ENCODE measurements at places on chromosomes 3 and 15.

DNA sequence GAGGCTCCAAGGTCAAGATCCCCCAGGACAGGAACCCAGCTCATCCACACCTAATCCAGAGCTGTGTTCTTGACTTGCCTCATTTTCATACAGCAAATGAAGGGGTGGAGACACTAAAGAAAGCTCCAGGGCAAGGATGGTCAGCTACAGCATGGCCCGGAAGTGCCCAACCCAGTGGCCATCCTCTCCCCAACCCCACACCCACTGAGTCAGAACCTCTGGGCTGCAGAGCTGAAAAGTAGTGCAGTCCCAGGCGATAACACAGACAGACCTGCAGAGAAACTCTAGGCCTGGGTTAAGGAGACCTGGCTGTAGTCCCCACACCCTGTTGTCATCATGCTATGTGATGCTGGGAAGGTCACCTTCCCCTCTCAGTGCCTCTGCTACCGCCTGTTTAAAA lies 85.3 kb downstream of the SEMA5B start:
- DNase-seq: no peak

DNA sequence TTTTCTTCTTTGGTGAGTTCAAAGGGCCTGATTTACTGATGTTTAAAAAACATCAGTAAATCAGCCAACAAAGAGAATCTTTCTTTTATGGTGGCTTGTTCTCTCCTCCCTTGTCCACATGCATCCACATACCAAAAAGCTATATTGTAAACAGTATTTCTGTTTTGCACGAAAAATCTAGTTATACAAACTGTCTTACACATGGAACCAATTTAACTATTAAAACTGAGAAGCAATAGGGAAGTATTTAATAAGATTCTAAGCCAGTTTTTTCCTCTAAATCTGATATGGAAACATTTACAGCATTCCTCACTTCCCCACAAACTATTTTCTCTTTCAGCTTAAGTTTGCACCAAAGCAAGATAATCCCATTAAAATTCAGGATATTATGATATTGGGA lies 110.8 kb upstream of the ICE2 start:
- no peak for DNase-seq

DNA sequence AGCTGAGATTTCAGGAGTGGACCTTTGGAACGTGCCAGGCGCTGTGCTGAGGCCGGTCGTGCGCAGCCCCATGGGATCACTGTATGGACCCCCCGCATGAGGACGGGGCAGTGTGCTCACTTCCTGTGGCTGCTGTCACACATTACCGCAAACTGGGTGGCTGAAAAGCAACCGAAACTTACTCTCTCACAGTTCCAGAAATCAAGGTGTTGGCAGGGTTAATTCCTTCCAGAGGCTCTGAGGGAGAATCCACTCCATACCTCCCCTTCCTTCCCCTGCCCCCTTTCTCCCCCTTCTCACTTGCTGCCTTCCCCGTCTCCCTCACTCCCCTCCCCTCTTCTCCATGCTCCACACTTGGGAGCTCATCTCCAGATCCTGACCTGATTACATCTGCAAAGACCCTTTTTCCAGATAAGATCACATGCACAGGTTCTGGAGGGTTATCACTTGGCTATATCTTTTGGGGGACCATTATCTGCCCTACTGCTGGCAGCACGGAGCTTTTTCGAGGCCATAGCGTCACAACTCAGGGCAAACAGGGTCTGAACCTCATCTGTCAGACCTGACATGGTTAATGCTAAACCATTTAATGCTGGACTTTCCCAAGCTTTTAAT lies 41.2 kb downstream of the KLF13 start:
- DNase-seq: peak; percentile 31

DNA sequence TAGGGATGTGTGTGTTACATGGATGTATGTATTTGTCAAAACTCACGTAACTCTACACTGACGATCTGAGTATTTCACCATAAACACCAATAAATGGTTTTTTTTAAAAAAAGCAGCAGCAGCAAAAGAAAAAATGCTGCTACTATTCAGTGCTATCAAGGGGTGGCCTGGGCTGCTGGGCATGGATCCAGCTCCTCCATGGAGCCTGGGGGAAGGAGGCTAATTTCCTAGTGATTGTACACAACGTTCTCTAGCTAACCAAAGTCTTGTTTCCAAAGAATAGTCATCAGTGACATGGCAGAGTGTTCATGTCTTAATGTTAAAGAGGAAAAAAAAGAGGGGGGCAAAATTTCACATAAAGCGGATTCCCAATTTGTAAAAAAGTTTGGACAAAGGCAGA lies 29.0 kb downstream of the POMGNT2 start:
- DNase-seq: no peak

GRCh38 chr3:38141173-38141951 lies 2.9 kb downstream of the MYD88 start:
- no peak for DNase-seq

DNA sequence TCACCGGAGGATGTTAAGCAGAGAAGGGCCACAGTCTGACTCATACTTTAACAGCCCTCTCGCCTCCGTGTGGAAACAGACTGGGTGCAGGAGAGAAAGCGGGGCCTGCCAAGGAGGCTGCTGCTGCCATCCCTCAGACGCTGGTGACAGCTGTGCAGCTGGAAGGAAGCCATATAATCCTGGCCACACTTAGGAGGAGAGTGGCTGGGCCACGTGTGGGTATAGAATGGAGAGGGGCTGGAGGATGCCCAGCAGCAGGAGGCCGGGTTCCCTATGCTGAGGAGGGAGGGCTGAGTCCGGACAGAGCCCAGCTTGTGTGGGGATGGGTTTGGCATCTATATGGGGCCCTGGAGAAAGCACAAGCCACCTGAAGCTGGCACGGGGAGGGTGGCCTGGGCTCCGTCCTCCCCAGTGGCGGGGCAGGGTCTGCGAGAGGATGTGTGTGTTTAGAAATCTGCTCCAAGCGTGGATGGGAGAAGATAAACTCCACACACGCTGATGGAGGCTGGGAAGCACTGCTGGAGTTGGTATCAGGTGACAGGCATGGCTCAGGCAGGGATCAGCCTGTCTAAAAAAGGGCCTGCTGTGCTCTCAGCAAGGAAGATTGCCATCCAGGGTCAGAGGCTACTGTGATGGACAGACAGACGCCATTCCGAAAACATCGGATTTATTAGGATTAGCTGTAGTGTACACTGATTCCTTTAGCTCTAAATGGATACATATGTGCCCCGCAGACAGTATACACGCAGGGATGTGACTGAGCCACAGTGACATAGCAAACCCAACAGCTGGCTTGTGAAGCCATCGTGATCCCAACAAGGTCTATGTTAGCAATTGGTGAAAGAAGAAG lies 15.9 kb downstream of the ABTB1 start:
- no peak for DNase-seq

DNA sequence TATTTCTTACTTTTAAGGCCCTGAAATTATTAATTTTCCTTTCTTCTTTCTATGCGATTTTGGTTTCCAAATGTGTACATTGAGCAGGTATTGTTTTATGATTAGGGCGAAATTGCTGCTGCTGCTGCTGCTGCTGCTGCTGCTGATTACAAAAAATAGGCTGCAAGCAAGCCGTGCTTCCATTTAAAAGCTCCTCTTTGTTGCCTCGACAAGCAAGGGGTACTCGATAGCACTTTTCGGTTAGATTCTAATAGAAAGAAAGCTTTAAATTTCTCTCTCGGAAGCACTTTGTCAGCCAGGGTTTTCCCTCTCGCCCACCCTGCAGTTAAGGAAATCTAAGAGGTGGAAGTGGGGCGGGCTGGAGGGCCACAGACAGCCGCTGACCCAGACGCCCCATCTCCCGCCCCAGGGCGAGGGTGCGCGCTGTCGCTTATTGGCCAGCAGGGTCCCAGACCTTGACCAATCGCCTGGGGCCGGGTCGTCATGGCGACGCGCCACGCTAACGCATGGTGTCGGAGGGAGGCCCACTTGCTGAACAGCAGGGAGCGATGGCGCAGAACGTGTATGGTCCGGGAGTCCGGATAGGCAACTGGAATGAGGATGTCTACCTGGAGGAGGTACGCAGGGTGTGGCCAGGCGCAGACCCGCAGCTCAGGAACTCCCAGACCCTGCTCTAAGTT lies at the start of gene CFAP161:
CFAP161 (plus strand) TSS at position 489 of the 680 bp plus-strand sequence; CDS start at position 549, 60 bp downstream.
- DNase-seq: peak; percentile 43

DNA sequence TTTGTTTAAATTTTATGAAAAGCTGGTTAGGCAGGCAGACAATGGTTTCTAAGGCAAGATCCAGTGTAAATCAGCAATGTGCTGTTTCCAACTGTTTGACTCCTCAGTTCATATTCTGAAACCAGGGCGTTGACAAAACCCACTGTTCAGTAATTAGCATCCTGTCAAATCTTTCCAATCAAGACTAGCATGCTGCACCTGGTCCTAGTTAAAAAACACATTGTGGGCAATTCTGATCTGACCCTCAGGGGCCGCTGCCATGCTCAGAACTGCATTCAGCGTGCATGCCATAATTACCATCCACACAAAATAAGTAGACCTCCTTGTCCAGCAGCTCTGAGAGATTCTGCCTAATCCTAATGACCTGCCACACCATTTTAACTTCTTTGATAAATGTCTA lies 20.9 kb upstream of the RBP1 start:
- DNase-seq: no peak

GRCh38 chr15:36814105-36814504 lies 234.7 kb downstream of the CDIN1 start:
- DNase-seq: peak; percentile 46

DNA sequence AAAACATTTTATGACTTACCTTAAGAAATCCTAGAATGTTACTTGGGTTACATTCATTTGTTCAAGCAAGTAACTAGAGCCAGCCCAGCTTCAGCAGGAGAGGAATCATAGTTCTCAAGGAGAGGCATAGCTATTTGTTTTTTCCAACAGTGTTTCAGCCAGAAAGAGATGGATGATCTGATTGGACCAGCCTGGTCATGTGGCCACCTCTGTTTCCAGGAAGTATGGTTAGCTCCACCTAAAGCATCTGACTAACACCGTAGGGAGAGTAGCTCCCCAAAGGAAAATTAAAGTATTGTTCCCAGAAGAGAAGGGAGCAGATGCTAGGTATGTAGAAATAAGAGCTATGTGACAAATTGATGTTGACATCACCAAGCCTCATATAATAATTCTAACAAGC lies 417.1 kb downstream of the TAFA4 start:
- DNase-seq: no peak

- DNase-seq: no peak
Observed at GRCh38 chr15:69677403-69677802, 224.8 kb downstream of the RPLP1 start.

GRCh38 chr15:78104119-78104479 lies 11.7 kb downstream of the SH2D7 start:
- DNase-seq: no peak

DNA sequence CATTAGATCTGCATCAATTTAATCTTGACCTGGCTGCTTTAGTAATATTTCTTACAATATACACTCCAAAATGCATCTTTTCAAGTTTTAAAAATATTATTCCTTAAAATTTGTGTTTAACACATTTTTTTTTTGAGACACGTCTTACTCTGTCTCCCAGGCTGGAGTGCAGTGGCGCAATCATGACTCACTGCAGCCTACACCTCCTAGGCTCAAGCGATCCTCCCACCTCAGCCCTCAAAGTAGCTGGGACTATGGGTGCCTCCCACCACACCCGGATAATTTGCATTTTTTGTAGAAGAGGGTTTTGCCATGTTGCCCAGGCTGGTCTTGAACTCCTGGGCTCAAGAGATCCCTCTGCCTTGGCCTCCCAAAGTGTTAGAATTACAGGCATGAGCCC lies 73.6 kb downstream of the ETV5 start:
- no peak for DNase-seq

DNA sequence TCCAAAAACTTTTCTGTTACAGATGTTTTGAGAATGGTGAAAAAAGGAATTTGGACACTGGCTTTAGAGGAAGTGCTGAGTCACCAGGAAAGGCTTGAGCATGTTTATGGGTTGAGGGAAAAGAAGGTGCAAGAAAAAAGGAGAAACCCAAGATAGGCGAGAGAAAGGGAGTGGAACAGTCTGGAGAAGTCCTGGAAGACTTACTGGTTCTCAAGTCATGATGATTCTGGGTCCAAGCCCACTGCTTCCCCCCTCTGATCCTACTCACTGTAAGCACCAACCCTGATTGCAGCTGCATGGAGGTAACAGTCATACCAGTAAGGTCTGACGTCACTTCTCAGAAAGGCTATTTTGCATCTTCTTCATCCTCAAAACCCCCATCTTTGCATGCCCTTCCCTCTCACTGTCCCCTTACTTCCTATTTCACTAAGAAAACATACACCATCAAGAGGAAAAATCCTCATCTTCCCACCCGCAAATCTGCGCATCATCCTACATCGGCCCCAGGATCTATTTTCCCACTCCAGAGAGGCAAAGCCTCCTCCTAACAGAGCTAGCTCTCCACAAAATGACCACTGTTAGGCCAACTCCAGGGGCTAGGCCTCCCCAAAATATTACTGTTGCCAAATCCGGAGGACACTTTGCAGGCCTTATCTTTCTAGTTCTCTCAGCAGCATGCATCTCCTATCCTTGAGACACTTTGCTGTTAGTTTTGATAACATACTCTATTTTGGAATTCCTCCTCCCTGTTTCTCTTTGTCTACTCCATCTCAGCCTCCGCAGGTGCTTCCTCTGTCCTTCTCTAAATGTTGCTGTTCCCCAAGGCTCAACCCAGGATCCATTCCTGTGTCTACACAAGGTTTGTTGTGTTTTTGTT lies 3.2 kb upstream of the ATP13A3 start:
- peak; percentile 21 for DNase-seq

DNA sequence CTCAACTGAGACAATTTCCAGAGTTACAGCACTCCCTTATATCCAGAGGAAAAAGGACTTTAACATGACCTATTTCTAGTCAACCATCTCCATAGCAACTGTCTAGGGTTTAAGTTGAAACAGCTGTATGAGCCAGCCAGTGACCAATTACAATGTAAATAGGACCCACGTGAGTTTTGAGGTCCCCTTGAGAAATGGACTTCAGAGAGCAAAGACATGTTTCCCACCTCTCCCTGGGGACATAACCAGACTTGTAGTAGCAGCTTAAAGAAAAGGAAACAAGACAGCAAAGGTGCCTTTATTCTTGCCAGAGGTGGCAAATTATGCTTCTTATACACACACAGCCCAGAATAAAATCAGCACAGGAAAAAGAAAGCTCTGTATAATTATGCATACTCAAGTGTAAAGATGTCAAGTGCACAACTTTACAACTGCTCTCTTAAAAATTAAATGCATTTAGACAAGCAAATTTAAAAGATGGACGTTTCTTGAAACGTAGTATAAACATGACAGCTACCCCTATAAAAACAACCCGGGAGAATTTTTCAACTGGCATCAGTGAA lies 40.2 kb downstream of the SUMF1 start:
- DNase-seq: peak; percentile 85

DNA sequence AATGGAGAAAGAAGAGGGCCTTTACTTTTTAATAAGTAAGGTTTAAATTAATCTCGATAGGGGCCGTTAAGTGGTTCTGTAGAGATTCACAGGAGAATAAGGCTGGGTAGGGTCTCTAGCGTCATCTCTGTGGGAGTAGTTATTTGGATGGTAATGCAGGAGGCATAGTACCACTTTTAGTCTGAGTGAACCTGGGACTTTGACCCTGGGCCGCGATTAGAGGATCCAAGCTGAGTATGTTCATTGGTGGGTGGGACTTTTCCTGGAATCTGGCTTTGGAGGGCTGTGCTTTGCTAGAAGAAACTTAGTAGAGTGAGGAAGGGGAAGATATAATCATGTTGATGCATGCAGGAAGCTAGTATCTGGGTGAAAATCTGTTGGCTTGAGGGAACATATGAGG lies 4.0 kb downstream of the LPP start:
- DNase-seq: no peak
